ENCODE measurements at places on chromosomes 7 and 10.

GRCh38 chr10:129831150-129831549 lies 132.9 kb downstream of the EBF3 start:
- no peak for DNase-seq

GRCh38 chr7:82542665-82543064 lies 99.1 kb upstream of the CACNA2D1 start:
- no peak for DNase-seq

DNA sequence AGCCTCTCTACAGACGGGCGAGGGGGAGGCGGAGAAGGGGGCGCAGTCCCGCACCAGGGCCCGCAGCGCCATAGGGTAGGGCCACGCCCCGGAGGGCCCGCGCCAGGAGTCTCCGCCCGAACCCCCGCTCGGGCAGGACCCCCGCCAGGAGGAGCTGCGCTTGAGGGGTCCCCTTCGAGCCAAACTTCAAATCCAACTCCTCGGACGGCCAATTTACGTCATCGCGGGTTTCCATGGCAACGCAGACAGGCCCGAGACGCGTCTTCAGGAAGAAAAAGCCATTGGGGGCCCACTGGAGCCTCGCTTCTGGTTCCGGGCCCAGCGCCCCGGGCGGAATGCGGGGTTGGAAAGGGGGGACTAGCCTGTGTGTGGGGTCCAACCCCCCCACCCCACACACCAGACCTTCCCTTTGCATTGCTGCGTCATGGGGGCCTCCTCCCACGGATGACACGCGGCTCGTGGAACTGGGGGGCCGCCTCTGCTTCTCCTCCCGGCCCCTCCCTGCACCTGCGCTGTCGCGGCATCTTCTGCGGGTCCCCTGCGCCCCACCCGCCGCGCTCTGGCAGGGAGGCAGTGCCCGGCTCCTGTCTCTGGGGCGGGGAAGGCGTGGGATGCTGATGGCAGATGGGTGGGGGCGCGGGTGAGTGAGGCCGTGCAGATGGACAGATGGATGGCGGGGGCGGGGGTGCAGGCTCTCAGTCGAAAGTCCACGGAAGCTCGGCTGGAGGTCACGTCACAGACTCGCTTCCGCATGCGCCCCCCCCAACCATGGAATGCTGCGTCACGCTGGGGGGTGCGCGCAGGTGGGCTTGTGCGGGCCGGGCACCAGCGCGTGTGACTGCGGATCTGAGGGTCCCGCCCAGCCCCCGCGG lies 1.2 kb downstream of the CALY start:
- DNase-seq: no peak

GRCh38 chr10:84837041-84837812 lies 508.8 kb downstream of the CCSER2 start:
- no peak for DNase-seq

DNA sequence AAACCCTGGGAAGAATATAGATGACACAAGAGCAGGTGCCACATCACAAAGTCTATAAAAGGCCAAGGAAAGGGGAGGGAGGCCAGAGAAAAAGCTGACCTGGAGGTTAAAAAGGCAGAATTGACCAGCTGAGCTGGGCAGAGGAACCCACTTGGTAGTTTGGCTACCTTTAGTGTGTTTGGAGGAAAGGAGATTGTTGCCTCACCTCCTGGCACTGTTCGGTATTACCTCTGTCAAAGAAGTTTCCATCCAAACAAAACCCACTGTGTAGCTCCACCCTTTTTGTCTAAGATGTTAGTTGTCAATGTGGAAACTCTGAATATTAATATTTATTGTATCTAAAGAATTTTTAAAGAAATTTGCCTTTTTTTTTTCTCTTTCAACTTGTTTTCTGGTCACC lies 23.4 kb downstream of the ENTPD7 start:
- DNase-seq: peak; percentile 14

- DNase-seq: no peak
Observed at GRCh38 chr10:19031763-19032162, 16.8 kb upstream of the MALRD1 start.

DNA sequence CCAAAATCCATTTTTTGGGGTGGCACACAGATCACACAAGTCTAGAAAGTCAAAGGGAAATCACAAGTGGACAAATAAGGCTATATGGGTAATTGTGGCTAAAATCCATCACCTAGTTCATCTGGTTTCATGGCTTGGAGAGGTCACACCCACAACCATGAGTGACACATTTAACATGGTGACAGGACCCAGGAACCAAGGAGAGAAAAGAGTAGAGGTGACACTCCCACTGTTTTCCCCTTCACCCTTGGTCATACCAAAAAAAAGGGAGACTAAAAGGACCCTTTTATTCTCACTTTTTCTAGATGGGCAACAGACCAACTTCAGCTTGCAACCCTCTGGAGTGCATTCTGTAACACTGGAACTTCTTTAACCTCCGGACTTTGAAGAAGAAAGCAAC lies 46.2 kb upstream of the ZNF107 start:
- no peak for DNase-seq

- no peak for DNase-seq
Observed at GRCh38 chr10:49404321-49404878, 8.5 kb upstream of the DRGX start.

DNA sequence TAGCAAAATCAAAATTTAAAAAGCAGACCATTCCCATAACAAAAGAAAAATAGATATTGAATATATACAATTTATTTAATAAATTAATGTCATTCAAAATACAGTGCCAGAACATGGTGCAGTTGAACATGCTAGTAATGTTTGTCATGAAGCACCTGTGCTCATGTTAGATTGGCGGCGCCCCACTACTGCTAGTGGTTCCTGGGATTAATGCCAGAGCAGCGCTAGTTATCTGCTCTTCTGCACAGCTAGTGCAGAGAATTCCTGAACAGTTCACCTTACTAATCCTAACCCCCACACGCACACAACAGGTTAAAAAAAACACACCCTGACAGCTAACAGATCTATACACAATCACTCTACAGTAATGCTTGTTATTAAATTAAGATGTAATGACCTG lies 23.4 kb downstream of the KBTBD2 start:
- DNase-seq: no peak

GRCh38 chr10:27223964-27224363 lies 16.6 kb downstream of the ACBD5 start:
- DNase-seq: no peak

DNA sequence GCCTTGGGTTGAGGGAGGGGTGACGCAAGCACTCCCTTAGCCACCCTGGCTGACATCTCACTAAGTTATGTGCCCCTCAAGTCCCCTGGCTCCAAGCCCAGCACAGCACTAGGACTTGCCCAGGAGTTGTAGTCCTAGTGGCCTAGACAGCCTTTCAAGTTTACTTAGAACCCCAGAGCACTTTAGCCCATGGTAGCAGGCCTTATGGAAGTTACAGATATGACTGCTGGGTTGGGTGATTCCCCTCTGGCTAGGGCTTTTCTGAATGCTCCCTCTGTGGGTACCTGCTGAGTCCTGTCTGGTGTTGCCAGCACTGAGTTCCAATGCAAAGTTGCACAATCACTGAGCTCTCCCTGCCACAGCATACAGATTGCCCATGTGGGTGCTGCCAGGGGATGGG lies 83.2 kb downstream of the AHCYL2 start:
- peak; percentile 55 for DNase-seq

GRCh38 chr10:74343804-74344203 lies 192.8 kb downstream of the ADK start:
- DNase-seq: no peak

GRCh38 chr7:92997152-92997551 lies 120.6 kb downstream of the SAMD9 start:
- no peak for DNase-seq

GRCh38 chr10:100370714-100371481 lies 23.9 kb downstream of the SCD start:
- peak; percentile 71 for DNase-seq

DNA sequence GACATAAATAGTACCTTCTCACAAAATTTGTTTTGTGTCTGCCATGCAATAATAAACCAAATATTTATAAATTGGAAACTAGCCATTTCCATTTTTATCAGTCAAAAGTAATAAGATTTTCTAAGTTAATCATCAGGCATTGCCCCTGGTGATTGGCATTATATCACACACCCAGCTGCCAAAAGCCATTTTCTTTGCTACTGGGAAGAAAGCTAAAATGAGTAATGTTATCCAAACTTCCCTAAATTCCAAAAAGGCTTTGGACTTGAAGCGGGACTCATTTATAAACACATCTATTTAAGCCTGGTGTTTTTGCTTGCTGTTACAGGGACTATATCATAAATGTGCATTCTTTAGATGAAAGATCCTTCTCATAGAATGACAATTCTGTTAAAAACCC lies 86.0 kb downstream of the AKR1D1 start:
- no peak for DNase-seq

GRCh38 chr10:91410638-91411371 lies 661 bp downstream of the HECTD2 start:
- peak; percentile 37 for DNase-seq

- DNase-seq: no peak
Observed at GRCh38 chr10:74983383-74983782, 128.1 kb upstream of the SAMD8 start.

- peak; percentile 38 for DNase-seq
Observed at GRCh38 chr7:28298870-28299518, 113.3 kb upstream of the CREB5 start.

GRCh38 chr7:37289367-37289766 lies 159.3 kb downstream of the ELMO1 start:
- DNase-seq: no peak

DNA sequence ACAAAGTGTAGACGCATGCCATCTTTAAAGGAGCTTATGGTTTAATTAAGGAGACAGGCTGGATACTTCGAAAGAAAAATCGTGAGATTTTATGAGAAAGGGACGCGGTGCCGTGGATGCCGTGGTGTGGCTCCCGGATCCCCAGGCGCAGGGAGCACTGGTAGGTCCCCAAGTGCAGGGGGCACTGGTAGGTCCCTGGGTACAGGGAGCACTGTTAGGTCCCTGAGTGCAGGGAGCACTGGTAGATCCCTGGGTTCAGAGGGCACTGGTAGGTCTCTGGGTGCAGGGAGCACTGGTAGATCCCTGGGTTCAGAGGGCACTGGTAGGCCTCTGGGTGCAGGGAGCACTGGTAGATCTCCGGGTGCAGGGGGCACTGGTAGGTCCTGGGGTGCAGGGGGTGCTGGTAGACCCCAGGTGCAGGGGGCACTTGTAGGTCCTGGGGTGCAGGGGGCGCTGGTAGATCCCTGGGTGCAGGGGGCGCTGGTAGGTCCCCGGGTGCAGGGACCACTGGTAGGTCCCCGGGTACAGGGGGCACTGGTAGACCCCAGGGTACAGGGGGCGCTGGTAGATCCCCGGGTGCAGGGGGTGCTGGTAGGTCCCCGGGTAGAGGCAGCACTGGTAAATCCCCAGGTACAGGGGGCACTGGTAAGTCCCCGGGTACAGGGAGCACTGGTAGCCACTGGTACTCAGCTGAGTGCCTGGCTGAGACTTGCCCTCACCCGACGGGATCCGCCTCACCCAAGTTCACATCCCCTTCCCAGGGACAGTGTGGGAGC lies 14.1 kb downstream of the PRKAG2 start:
- no peak for DNase-seq

DNA sequence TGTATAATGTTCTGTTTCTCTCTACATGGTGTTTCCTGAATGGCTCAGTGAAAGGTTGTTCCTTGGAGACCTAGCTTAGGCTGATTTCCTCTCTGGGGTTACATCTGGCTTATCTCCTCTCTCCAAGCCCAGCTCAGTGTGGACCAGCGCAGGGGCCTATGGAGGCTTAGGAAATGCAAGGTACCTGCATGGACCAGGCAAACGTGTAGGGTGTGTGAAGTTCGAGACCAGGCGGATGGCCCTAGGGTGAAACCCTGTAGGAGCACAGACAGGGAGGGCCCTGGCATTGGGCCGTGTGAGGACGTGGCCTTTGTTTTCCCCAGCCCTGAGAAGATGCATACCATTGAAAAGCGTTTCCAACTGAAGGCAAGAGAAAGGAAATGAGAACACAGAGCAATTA lies 59.0 kb downstream of the DOCK1 start:
- no peak for DNase-seq

- DNase-seq: no peak
Observed at GRCh38 chr10:122733443-122733842, 33.8 kb upstream of the C10orf120 start.

DNA sequence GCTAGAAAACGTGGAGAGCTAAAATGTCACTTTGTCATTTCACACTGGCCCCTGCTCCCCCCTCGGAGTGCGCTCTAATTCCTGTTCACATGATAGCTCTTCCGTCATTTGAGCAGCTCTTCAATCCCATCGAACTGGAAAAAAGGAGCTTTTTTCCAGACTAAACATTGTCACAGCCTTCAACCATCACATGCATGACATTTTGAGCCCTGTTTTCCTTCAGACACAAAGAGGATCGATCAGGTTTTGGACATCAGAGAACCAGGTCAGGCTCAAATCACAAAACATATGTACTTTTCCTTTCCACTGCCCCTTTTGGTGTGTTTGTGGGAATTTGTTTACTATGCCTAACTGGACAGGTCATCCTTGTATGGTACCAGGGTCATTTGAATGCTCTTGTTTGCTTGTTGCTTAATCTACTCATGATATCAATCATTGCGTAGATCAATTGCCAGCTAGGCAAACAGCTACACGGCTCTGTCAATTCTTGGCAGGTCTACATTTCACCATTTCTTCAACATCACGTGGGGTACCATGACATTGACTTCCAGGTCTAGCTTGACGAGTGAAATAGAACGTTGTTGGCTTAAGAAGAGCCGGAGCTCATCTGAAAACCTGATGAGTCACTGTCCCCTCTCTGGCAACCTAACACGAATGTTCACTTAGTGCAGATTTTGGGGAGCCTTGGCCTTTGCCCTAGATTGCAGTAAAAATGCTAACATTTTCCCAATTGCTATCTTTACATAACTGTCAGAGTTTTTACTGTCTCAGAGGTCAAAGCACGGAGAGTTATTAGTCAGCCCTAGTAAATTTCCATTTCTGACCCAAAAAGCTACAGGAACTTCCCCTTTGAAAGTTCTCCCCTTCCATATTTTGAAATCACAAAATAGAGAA lies 87.3 kb downstream of the LYZL2 start:
- no peak for DNase-seq

DNA sequence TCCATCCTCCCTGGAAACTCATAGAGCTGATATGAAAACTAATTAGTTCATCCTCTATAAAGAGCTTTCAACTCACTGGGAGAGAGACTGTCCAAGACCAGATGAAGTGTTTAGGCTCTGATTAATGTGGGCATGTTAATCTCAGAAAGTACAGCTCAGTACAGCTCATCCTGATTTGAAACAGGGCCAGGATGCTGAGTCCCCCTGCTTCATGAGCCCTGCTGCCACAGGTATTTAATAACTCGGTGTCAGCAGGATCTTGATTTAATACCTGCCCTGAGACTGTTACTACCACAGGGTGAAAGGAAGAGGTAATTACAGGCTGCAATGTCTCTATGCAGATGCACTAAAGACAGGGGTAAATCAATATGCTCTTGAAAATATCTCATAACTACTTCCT lies 10.8 kb downstream of the LMOD2 start:
- DNase-seq: no peak

GRCh38 chr7:45680776-45681175 lies 106.6 kb downstream of the ADCY1 start:
- no peak for DNase-seq

DNA sequence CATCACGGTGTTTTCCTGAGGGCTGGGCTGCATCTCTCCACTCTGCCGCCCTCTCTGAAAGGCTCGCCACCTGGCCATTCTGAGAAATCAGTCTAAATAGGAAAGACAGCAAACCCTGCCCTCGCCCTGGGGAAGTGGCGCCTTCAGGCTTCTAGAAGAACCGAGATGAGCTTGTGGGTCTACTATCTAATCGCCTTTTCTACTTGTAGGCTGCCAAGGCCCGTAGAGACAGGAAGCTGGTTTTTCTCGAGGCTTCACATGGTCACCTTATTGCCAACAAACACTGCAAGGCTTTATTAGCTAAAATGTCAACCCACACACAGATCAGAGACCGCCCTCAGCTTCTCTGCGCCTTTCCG lies 21.4 kb downstream of the LAT2 start:
- no peak for DNase-seq
